ENCODE measurements at places on chromosomes 1 and 21.
A peak's percentile ranks its signal among the peaks of the same experiment; 100 is the strongest.

DNA sequence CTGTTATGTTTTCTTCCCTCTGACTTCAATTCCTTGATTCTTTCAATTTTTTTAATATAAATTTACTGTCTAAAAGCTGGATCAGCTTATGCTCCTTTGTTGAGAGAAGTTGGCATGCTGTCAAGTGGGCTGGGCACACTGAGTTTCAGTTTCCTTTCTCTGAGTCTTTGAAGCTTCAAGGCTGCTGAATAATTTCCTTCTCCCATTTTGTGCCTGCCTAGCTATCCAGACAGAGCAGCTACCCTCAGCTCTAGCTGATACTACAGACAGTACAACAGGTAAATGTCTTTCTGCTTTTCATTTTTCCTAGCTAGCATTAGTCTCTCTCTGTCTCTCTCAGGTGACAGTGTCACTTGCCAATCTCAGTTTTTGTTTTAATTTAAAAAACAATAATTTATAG is at the start of gene IFI44:
IFI44 (plus strand) TSS at position 204 of the 400 bp plus-strand sequence. CDS start 365 bp downstream, outside the sequence.
- peaks cover 4% of the 10 kb centered on the region for H3K36me3 ChIP-seq
- H3K27me3 ChIP-seq = no peaks in the 10 kb centered on the region
- H3K4me3 ChIP-seq = peak within 1 kb of the TSS; percentile 42
- H3K27ac ChIP-seq = peak within 1 kb of the TSS; percentile 78

- no peaks in the 10 kb centered on the region for H3K4me1 ChIP-seq
- H3K27me3 ChIP-seq = peaks cover 5% of the 10 kb centered on the region
- no peaks in the 10 kb centered on the region for H3K36me3 ChIP-seq
- H3K4me3 ChIP-seq = no peak overlapping the region
- H3K27ac ChIP-seq = no peak overlapping the region
Observed at GRCh38 chr1:38454236-38454635, 405.3 kb downstream of the RRAGC start.

GRCh38 chr1:157437296-157437695 is 115.0 kb downstream of the FCRL5 start:
- H3K36me3 ChIP-seq = no peaks in the 10 kb centered on the region
- no peak overlapping the region for H3K27ac ChIP-seq
- peaks cover 28% of the 10 kb centered on the region for H3K27me3 ChIP-seq
- no peak overlapping the region for H3K4me3 ChIP-seq
- H3K4me1 ChIP-seq = no peaks in the 10 kb centered on the region

DNA sequence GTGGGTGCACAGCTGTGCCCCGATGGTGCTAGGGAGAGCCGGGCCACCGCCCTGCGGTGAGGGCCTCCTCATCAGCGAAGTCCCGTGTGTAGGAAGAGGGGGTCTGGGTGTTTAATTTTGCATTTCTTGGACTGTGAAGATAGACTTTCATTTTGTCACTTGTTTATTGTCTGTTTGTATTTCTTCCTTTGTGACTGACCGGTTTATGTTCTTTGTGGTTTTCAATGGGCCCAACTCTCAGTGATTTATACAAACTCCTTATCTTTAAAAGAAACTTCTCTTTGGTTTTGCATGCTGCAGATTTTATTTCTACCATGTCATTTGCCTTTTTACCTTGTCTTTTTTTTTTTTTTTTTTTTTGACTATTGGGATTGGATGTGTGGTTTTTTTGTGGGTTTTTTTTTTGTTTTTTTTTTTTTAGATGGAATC is 65.1 kb downstream of the COL18A1 start:
- no peaks in the 10 kb centered on the region for H3K36me3 ChIP-seq
- H3K27ac ChIP-seq = no peak overlapping the region
- H3K4me3 ChIP-seq = no peak overlapping the region
- H3K4me1 ChIP-seq = no peaks in the 10 kb centered on the region
- no peaks in the 10 kb centered on the region for H3K27me3 ChIP-seq
- DNase-seq = no peak

DNA sequence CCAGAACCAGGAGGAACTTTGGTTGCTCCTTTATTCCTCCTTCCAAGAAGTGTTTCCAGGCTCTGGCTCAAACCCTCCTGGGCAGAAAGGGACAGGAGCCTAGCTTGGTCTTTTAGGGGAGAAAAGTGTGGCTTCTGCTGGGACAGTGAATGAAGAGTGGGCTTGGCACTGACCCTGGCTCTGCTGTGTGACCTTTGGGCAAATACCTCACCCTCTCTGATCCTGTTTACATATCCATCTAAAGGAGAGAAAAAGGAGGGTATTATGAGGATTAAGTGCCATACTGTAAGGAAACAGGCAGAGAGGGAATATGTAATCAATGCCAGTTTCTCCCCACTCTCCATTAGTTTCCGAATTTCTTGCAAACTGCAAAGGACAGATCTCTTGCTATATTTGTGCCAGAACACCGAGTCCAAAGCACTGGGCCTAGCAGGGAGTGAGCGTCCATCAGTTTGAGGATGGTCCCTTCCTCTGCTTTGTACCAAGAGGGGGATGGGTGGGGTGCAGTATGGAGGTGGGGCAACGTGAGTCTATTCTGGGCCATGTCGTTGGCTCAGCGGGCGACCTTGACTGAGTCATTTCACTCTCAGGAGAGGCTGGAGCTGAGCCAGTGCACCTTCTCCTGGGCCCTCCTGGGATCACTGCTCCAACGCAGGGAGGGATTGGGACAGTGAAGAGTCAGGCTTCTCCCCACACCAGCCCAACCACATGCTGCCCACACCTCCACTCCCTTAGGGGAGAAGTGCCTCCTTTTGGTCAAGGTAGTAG is 38.4 kb downstream of the IGSF21 start:
- H3K36me3 ChIP-seq = no peaks in the 10 kb centered on the region
- H3K4me1 ChIP-seq = no peaks in the 10 kb centered on the region
- H3K27me3 ChIP-seq = no peaks in the 10 kb centered on the region
- no peak overlapping the region for H3K4me3 ChIP-seq

DNA sequence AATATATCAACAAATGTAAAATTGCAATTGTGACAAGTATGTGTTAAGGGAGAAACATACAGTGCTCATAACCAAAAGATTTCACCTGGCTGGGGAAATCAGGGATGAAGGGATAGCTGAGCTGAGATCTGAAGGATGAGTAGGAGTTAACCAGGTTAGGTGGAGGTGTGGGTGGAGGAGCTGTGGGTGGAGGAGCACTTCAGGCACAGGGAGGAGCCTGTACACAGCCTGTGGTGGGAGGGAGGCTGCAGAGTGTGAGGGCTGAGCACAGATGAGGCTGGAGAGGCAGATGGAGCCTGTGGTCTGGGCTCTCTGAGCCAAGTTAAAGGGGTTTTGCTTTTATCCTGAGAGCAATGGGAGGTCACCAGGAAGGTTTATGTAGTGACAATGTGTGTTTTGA is 111.9 kb downstream of the XCL2 start:
- no peak for DNase-seq
- no peaks in the 10 kb centered on the region for H3K27me3 ChIP-seq
- no peak overlapping the region for H3K27ac ChIP-seq
- no peaks in the 10 kb centered on the region for H3K4me1 ChIP-seq

GRCh38 chr1:87126886-87127505 is 201.7 kb upstream of the LMO4 start:
- H3K4me3 ChIP-seq = no peak overlapping the region
- H3K27ac ChIP-seq = no peak overlapping the region
- no peaks in the 10 kb centered on the region for H3K4me1 ChIP-seq
- no peaks in the 10 kb centered on the region for H3K27me3 ChIP-seq
- H3K36me3 ChIP-seq = no peaks in the 10 kb centered on the region
- no peak for DNase-seq

- H3K36me3 ChIP-seq = peaks cover 32% of the 10 kb centered on the region
- peak overlapping the region; percentile 98 for H3K4me3 ChIP-seq
- DNase-seq = peak; percentile 10
- H3K27me3 ChIP-seq = no peaks in the 10 kb centered on the region
Observed at GRCh38 chr1:220271706-220272046, 577 bp downstream of the RAB3GAP2 start.

GRCh38 chr1:226092965-226093364 is 30.4 kb downstream of the H3-3A start:
- peaks cover 8% of the 10 kb centered on the region for H3K27me3 ChIP-seq
- H3K4me3 ChIP-seq = no peak overlapping the region
- H3K4me1 ChIP-seq = no peaks in the 10 kb centered on the region
- H3K27ac ChIP-seq = no peak overlapping the region
- DNase-seq = no peak

DNA sequence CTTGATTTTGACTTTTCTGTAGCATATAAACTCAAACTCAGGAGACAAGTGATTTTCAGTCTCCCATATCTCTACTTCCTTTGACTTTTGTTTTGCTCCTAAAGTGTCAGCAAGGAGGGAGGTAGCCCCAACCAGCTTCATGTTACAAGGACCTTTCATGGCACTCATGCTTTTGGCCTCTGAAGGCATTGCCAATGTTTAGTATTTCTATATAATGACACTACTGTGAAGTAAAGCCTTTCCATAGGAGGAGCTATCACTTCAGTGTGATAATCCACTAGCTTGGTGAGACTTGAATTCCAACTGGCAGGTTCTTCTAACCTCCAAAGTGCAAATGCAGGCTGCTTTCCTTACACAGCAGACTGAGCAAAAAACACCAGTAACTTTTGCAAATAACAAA is 14.4 kb downstream of the COLGALT2 start:
- no peak overlapping the region for H3K4me3 ChIP-seq
- no peaks in the 10 kb centered on the region for H3K36me3 ChIP-seq
- no peaks in the 10 kb centered on the region for H3K4me1 ChIP-seq
- peaks cover 31% of the 10 kb centered on the region for H3K27me3 ChIP-seq
- no peak for DNase-seq

- no peak overlapping the region for H3K4me3 ChIP-seq
- no peak for DNase-seq
- H3K27ac ChIP-seq = no peak overlapping the region
- H3K36me3 ChIP-seq = no peaks in the 10 kb centered on the region
Observed at GRCh38 chr1:182955596-182956588, 2.9 kb upstream of the SHCBP1L start.

- no peaks in the 10 kb centered on the region for H3K4me1 ChIP-seq
- no peak for DNase-seq
- no peak overlapping the region for H3K4me3 ChIP-seq
- H3K27ac ChIP-seq = no peak overlapping the region
- H3K36me3 ChIP-seq = no peaks in the 10 kb centered on the region
Observed at GRCh38 chr1:232192781-232193450, 437.0 kb downstream of the SIPA1L2 start.

- no peaks in the 10 kb centered on the region for H3K36me3 ChIP-seq
- H3K4me1 ChIP-seq = peaks cover 34% of the 10 kb centered on the region
- peak; percentile 59 for DNase-seq
- H3K4me3 ChIP-seq = no peak overlapping the region
Observed at GRCh38 chr1:101371259-101371658, 134.4 kb downstream of the S1PR1 start.

DNA sequence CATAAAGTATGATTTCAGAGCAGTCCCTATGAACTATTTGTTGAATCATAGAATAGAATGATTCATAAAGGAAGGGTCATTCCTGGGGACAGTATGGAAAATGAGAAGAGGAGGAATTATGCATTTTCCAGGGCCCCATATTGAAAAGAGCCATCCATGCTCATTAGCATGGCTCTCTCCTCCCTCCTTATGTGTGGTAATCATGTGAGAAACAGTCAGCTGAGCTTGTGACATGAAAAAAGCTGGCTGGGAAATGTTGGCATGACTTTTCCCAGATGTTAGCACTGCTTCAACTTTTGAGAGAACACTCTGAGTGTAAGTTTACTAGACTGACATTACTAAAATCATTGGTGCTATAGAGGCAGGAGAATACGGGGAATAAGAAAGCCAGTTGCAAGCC is 16.1 kb downstream of the TRIM67 start:
- H3K27ac ChIP-seq = no peak overlapping the region
- H3K4me1 ChIP-seq = no peaks in the 10 kb centered on the region
- no peaks in the 10 kb centered on the region for H3K36me3 ChIP-seq
- no peak for DNase-seq
- H3K27me3 ChIP-seq = peaks cover 15% of the 10 kb centered on the region

DNA sequence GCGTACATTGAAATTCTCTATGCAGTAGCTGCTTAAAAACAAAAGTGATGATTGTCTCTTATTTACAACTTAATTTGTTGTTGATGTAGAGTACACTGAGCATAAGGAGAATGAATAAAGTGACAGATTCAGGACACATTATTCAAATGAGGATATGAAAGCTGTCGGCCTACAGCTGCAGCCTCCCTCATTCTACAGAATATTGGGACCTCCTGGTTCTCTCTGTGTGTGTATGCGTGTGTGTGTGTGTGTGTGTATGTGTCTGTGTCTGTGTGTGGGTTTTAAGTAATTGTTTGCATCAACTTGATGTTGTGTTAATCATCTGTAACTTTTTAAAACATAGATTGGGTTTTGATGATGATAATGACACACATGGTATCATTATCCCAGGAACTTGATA is 17.9 kb downstream of the PROX1 start:
- no peak overlapping the region for H3K4me3 ChIP-seq
- no peaks in the 10 kb centered on the region for H3K36me3 ChIP-seq
- peaks cover 6% of the 10 kb centered on the region for H3K4me1 ChIP-seq
- no peaks in the 10 kb centered on the region for H3K27me3 ChIP-seq
- no peak overlapping the region for H3K27ac ChIP-seq

DNA sequence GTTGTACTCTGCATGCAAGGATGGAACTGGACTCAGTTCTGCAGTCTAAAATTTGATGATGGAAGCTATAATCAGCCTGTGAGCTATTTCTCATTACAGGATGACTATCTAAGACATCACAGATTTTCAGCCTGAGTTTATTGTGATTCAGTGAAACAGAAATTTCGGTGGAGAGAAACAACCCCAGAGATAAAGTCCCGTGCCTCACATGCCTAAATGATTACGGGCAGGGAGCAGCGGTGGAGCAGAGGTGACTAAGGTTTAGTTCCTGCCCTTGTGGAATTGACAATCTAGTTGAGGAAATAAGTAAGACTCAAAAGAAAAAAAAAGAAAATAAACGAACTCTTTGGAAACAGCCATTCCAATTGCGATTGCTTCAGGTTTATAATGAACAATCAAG is 96.9 kb downstream of the GRIK3 start:
- no peak for DNase-seq
- no peaks in the 10 kb centered on the region for H3K36me3 ChIP-seq
- H3K4me3 ChIP-seq = no peak overlapping the region
- H3K4me1 ChIP-seq = no peaks in the 10 kb centered on the region
- peaks cover 26% of the 10 kb centered on the region for H3K27me3 ChIP-seq
